WERI-Rb-1 (cell line): ENCODE measurements at places on chromosomes 6 and 20.

DNA sequence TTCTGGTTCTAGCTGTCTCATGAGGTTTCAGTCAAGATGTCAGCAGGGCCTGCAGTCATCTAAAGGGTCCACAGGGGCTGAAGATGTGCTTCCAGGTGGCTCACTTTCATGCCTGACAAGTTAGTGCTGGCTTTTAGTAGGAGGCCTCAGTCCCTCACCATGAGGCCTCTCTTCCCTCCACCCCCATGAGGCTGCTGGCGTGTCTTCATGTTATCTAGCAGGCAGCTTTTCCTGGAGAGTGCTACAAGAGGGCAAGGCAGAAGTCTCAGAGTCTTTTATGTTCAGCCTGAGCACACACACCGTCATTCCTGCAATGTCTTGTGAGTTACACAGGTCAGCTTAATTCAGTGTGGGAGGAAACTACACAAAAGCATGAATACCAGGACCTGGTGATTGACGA, 769.9 kb downstream of the HDGFL1 start:
- no peak for DNase-seq

DNA sequence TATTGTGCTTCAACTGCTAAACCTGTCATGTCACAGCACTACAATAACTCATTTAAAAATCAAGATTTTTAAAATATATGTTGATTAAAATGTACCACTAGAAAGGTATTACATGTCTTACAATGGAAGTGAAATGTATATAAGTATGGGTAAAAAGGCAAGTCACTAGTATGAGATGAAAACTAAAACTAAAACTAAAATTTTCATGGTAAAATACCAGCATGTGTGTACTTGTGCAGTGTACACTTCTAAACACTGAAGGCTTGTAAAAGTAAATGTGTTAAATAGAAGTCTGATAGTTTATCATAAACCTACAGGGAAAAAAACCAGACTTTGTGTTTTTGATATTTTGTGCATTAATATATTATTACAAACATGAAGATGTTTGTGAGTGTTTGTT, 13.7 kb upstream of the TMEM244 start:
- no peak for DNase-seq

GRCh38 chr6:21987501-21987957, 309.3 kb downstream of the PRL start:
- DNase-seq = peak; percentile 86

GRCh38 chr6:147637620-147638195, 129.2 kb downstream of the SAMD5 start:
- no peak for DNase-seq

GRCh38 chr6:137471497-137471896, 22.7 kb downstream of the OLIG3 start:
- DNase-seq = no peak

DNA sequence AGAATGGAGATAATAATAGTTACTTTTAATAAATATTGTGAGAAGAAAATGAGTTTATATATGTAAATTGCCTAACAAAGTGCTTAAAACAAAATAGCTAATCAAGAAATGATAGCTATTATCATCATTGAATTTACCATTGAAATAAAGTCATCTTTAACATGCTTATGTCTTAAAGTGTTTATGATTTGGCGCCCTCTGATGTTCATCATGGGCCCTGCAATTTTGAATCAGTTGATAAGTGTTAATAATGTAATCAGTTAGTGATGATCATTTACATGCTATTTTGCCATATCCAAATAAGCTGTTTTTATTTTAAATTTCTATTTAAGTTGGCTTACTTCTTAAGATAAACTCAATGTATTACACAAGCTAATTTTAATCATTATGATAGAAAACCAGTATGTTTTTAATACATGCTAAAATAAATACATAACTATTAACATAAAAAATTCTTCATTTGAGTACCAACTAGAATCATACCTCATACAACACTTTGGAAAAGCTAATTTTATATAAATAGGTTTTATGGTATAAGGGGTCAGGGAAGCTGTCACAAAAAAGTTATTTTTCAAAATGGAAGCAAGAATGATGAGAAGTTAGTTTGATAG, 39.2 kb upstream of the TPD52L1 start:
- DNase-seq = peak; percentile 61
